Karpas-422 (cell line): ENCODE measurements at places on chromosomes 2 and 18. TPM values are rescaled to one million over a fixed set of nuclear protein-coding genes. Genes with fewer than 3 reads are reported as not detected.

TBR1 gene
- 0.15 TPM in 1 of 2 replicates, not detected in the other for total RNA-seq

CKAP2L gene
- total RNA-seq, result 8.9 and 17.0 TPM in 2 replicates

DLX1 gene
- 1.0 and 1.2 TPM in 2 replicates for total RNA-seq

DNA sequence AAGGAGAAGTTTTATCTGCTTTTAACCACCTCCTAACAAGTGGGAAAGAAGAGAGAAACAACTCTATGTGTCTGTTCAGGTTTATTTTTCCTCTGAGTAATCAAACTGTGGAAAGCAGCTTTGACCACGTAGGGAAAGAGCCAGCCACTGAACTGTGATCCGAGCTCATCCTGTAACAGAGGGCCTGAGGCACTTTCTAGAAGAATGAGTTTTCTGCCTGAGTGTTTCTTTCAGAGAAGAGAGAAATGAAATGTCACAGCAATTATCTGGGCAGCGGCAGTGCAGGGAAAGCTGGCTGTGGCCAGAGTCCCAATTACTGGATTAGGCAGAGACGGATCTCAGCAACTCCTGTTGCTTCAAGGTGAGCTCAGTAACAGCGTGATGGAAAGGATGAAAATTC is 151.9 kb downstream of the CD226 start:
- DNase-seq, result no peak
- no peaks in the 10 kb centered on the region for H3K27me3 ChIP-seq
- H3K4me1 ChIP-seq, result no peaks in the 10 kb centered on the region
- H3K27ac ChIP-seq, result no peak overlapping the region

- H3K36me3 ChIP-seq, result no peaks in the 10 kb centered on the region
- H3K27ac ChIP-seq, result no peak overlapping the region
- H3K27me3 ChIP-seq, result no peaks in the 10 kb centered on the region
- H3K4me3 ChIP-seq, result no peak overlapping the region
- H3K4me1 ChIP-seq, result no peaks in the 10 kb centered on the region
Observed at GRCh38 chr18:46488471-46489213, 168.4 kb downstream of the LOXHD1 start.

DNA sequence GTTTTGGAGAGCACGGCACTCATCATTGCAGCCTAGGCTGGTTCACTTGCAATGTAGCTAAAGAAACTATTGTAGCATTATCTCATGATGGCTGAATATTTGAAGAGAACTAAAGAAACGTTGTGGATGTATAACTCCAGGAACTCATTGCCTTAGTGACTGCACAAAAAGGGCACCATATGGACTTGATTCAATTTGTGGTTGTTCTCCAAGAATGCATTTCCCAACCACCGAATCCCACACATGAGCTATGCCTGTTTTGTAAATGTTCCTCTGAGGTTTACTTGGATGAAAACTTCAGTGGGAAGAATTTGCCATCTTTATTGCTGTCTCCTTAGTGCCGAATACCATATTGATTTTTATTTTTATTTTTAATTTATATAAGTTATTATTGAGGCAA is 43.5 kb downstream of the DOK6 start:
- no peak for DNase-seq
- no peak overlapping the region for H3K27ac ChIP-seq
- H3K27me3 ChIP-seq, result no peaks in the 10 kb centered on the region
- no peak overlapping the region for H3K4me3 ChIP-seq
- no peaks in the 10 kb centered on the region for H3K4me1 ChIP-seq
- H3K36me3 ChIP-seq, result no peaks in the 10 kb centered on the region

DNA sequence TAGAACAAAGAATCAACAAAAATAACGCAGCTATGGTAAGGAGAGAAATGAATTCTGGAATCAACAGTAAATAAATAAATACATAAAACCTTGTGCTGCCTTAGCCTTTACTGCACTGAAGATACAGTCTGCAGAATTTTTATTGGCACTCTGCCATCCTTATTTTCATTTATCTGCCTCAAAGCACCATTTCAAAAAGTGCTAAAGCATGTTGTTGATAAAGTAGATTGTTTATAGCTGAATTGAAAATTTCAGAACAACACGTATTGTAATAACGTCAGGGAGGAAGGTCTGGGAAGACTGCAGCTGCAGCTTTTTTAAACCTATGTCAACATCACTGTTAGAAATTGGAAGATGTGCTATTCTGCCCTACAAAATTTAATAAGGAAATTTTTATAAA is 787.2 kb downstream of the PLCL1 start:
- H3K36me3 ChIP-seq, result no peaks in the 10 kb centered on the region
- no peak overlapping the region for H3K27ac ChIP-seq
- H3K27me3 ChIP-seq, result no peaks in the 10 kb centered on the region
- no peaks in the 10 kb centered on the region for H3K4me1 ChIP-seq

DNA sequence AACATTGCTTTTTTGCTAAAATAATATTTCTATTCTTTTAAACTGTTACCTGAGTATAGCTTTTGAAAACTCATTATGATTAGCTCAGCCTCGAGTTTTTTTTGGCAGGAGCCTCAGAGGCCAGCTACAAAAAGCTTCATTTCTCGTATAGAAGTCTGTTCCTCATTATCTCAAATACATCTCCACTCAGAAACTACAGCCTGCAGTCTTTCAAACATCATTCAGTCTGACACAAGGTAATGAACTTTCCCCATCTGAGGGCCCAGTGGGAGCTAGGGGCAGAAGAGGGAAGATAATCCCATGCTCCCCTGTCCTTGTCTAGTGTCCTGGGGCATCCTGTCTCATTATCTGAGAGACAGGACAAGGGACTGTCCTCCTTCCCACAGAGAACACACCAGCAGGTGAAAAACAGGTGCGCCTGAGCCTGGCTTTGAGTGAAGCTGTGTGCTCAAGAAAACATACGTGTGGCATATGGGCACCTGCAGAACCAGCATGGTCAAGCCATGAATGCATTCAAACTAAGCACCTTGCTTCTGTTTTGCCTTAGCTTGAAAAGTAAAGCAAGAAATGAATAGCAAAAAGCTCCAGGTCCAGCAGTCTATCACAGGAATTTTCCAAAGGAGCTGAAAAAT is 247.5 kb downstream of the MREG start:
- no peaks in the 10 kb centered on the region for H3K4me1 ChIP-seq
- H3K27ac ChIP-seq, result no peak overlapping the region
- no peaks in the 10 kb centered on the region for H3K36me3 ChIP-seq

DNA sequence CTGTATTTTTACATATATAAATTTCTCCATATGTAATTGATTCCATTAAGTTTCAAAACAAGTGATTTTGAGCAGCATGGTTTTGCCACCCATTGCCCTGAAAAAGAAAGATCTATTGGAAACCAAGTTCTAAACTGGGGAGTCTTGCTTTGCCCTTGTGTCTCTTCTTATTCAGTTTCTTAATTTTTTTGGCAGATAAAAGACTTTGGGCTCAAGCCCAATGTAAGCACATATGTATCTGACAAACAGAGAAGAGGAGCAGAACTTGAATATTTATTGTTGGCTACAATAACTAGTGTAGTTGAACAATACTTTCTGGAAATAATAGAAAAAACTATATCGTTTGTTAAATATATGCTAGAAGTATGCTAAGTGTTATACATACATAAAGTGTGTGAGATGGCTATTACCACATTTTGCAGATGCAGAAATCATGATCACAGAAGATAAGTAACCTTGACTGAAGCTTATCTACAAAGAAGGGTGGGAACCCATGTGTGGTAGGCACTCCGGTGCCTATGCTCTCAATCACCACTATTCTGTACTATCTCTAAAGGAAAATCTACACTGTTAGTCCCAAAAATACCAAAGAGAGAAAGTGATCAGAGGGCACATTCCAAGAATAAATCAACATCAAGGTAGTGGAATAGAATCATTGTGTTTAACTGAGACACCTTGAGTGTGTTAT is 109.1 kb downstream of the PLA2R1 start:
- H3K4me1 ChIP-seq, result no peaks in the 10 kb centered on the region
- no peaks in the 10 kb centered on the region for H3K27me3 ChIP-seq
- no peak for DNase-seq
- H3K36me3 ChIP-seq, result no peaks in the 10 kb centered on the region
- H3K27ac ChIP-seq, result no peak overlapping the region
